Activated CD4-positive, alpha-beta T cell treated with anti-CD3 and anti-CD28 coated beads, Interleukin-2, amount 10 ng/mL, durations not matched to agents 24 days and 14 days (primary cell): ENCODE measurements at places on chromosomes 16 and 17.

GRCh38 chr17:32298721-32299579, 33.3 kb downstream of the RHBDL3 start:
- no peak for DNase-seq

- DNase-seq: peak; percentile 95
Observed at GRCh38 chr16:85819245-85819644, 19.8 kb downstream of the COX4I1 start.

GRCh38 chr17:77295241-77295853, 154.6 kb downstream of the SEC14L1 start:
- no peak for DNase-seq

DNA sequence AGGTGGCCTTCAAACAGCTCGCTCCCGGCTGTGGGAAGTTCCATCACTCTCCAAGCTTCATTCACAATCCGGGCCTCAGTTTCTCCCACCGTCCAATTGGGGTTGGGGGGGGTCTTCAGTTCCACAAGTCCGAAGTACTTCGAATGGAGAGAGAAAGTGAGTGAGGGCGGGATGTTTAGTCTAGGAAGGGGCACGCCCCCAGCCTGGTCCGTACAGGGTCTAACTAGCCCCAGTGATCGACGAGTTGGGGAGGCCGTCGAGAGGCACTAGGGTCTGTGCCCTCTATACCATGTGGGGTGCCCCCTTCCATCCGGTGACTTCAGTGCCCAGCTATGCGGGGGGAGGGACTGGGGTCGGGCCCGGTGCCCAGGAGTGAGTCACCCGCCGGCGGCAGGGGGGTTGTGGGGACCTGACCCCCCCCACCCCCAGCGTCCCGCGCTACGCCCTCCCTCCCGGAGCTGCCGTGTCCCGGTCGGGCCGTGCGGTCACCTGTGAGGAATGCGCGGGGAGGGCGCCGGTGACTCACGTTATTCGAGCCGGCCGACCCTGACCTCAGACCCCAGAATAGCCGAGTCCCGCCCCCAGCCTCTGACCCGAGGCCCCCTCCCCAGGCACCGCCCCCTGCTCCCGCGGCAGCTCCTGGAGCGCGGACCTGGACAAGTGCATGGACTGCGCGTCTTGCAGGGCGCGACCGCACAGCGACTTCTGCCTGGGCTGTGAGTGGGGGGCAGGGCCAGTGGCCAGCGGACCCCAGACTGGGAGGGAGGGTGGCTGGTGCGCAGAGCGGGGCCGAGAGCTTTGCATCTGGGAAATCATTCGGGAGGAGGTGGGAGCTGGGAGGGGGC, 658 bp downstream of the TNFRSF12A start:
- peak; percentile 82 for DNase-seq

GRCh38 chr16:50671644-50672260, 9.4 kb downstream of the SNX20 start:
- DNase-seq: peak; percentile 90

- DNase-seq: no peak
Observed at GRCh38 chr16:3974751-3975150, 94.2 kb upstream of the CREBBP start.

- DNase-seq: no peak
Observed at GRCh38 chr17:63685041-63685440, 14.9 kb downstream of the LIMD2 start.

DNA sequence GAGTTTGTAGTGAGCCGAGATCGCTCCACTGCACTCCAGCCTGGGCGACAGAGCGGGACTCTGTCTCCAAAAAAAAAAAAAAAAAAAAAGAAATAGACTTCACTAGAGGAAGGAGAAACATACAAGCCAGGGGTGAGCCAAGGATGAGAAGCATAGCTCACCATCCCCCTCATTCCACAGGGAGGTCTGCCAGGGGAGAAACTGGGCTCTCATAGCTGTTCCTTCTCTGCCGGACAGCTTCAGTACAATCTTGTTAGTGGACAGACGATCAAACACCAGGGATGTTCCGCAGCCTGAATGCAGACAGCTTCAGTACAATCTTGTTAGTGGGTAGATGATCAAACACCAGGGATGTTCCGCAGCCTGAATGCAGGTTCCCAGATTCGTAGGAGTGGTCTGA, 509.6 kb downstream of the CDH13 start:
- no peak for DNase-seq

DNA sequence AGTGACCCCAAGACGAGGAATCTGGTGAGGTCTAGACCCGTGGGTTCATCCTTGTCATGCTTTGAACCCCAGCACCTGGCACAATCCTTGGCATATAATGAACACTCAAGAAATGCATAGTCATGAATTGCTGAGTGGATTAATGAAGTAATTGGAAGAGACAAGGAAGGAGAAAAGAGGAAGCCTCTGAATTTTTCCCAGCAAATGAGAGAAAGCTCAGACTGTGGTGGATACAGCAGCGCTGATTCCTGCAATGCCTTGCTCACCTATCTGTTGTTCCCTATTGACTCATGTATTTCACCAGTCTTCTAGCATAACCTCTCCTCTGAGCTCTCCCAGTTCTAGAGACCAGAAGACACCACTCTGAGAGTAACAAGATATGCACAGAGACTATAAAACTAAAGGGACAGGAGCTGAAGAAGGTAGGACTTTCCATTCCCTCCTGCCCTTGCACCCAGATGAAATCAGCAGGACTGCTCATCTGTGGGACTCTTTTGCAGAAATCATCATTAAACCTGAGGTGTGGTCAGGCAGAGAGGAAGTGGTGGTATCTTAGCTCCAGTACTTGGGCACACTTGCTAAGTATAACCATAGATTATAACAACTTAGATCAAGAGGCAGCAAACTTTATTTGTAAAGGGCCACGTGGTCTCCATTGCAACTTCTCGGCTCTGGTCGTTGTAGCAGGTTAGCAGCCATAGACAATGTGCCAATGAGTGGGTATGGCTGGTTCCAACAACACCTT, 102.8 kb downstream of the MAF start:
- no peak for DNase-seq

DNA sequence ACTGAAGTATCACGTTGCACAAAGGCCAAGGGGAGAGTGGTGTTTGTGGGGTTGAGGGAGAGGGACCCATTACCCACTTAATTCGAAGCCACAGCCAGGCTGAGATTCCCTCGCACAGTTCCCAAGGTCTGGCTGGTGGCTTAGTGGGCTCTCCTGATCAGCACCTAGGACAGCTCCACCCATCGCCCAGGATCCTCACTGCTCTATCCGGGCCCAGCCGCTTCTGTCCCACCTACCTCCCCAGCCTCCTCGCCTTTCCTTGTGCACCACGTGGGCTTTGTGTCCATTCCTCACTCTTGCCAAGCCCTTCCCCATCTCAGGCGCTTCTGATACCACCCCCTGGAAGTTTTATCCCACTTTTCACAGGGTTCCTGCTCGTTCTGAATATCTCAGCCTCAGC, 163.5 kb downstream of the CCT6B start:
- DNase-seq: peak; percentile 74

- no peak for DNase-seq
Observed at GRCh38 chr17:9177212-9177611, 155.9 kb downstream of the NTN1 start.

DNA sequence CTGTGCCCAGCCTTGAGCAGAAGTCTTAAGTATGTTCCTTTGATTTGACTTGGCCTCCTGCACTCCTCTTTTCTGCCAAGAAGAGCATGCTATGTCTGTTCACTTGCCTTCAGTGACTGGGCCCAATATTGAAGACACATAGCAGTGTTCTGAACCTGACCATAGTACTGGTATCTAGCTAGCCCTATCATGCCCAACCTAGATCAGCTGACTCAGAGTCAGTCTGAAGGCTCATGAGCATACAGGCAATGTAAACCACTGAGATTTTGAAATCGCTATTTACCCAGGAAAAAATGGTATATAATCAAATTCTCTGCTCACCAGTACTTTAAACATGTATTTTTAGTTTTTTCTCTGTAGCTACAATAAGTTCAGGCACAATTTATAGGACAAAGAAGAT, 129.4 kb downstream of the TANC2 start:
- no peak for DNase-seq

- no peak for DNase-seq
Observed at GRCh38 chr16:13558752-13559151, 361.2 kb upstream of the ERCC4 start.

DNA sequence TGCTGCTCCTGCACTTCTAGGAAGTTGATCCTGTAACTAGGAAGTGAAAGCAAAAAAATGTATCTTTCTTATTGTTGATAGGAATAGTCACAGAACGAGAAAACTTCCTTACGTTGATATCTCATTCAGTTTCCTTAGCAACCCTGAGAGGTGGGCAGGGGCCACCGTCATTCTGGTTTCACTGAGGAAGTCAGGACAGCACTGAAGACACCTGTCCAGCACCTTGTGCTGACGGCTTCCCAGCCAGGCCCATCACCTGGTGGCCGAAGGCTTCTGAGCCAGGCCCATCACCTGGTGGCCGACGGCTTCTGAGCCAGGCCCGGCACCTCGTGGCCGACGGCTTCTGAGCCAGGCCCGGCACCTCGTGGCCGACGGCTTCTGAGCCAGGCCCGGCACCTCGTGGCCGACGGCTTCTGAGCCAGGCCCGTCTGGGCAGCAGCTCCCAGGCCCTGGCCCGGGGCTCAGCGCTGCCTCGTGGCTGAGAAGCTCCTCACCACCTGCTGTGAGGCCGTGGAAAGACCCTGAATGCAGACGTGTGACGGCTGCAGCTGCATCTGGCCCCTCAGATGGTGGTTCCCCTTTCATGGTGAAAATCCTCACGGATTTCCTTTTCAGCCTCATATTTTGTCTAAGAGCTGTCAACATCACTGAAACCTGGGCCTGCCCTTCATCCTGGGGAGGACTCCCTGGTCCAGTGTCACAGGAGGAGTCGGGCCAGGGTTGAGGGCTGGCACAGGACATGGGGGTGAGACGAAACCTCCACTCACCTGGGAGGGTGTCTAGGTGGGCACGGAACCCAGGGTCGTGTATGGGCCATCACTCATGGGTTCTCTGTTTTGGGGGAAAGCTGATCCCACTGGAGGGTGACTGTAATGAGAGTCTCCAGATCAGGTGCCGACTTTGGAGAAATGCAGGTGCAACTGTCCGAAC, 33.0 kb upstream of the ZNF750 start:
- no peak for DNase-seq

GRCh38 chr17:36849871-36850348, 87.4 kb upstream of the LHX1 start:
- peak; percentile 70 for DNase-seq

DNA sequence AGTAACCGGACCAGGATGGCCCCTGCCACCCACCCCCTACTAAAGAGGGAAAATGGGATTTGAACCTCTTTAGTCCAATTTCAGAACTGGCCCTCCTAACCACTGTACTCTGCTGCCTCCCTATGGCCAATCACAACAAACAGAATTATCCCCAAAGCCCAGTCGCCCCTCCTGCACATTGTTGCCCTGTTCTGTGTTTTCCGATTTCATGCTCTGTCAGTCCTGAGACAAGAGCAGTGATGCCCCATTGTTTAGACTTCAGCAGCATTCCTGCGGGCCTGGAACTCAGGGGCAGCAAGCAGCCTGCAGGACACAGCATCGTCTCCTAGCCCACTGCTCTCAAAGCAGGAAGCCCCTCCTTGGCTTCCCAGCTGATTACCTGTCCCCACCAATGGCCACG, 20.5 kb upstream of the KLHL11 start:
- DNase-seq: peak; percentile 62

GRCh38 chr17:2259769-2260536, 43.6 kb downstream of the SMG6 start:
- peak; percentile 94 for DNase-seq

- no peak for DNase-seq
Observed at GRCh38 chr17:9862220-9862619, 36.5 kb downstream of the GLP2R start.

GRCh38 chr16:85432606-85433005, 180.5 kb upstream of the GSE1 start:
- no peak for DNase-seq

DNA sequence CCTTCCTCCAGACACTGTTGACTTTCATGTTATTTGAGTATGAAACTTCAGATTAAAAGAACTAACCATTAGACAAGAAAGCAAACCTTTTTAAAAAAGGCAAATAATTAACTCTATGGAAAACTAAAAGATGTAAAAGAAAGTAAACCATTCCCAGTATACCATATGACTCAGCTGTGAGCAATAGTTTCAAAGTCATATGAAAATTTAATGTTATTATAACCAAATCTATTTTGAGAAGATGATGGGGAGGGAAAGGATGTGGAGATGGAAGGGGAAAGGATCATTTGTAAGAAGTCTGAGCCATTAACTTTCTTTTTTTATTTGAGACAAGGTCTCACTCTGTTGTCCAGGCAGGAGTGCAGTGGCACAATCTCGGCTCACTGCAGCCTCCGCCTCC, 131.8 kb downstream of the IRX5 start:
- no peak for DNase-seq

- DNase-seq: no peak
Observed at GRCh38 chr17:81515530-81516041, 3.0 kb upstream of the ACTG1 start.

DNA sequence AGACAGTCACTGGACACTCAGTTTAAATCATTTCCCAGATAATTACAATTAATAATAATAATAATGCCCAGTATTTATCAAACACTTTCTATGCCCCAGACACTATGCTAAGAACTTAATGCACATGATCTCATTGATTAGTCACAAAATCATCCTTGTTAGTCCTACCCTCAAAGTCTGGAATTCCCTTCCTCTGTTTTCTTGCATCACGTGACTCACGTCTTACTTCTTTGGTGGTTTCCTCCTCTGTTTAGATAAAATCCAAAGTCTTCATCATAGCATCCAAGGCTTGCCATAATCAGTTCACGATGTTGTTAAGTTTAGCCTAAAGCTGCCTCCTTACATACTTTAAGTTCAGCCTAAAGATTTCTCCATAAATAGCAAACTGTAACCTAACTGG, 471.9 kb downstream of the PMP22 start:
- no peak for DNase-seq

DNA sequence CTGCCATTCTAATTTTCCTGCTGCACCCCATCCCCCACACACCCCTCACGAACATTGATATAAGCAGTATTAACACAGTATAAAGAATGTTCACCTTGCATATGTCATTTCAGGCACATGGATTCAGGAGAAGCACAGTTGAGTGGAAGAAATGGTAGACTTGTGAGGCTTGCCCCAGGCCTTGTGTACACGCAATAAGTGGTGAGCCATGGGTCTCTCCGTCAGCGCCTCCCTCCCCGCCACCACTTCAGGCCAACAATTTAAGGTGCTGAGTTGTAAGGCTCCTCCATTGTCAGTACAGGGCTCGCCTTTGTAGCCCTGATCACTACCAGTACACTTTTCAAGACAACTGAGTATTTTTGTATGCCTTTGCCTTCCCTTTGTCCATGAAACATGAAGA, 12.2 kb upstream of the CLEC18C start:
- peak; percentile 60 for DNase-seq

DNA sequence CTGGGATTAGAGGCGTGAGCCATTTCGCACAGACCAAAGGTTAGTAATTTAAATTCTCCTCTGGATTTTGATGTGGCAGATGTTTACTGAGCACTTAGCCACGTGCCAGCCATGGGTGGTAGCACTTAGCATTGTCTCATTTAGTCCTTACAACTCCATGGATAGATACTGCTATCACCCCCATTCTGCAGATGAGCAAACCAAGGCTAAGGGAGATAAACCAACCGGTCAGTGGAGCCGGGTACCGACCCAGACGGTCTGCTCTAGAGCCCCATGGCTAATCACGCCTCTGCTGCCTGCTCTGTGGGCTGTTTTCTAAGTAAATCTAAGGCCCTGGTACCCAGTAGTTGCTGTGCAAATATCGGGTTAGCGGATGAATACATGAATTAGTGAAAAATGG, 12.6 kb upstream of the ADGRG1 start:
- DNase-seq: no peak
